ENCODE measurements at places on chromosomes 11 and 22.

DNA sequence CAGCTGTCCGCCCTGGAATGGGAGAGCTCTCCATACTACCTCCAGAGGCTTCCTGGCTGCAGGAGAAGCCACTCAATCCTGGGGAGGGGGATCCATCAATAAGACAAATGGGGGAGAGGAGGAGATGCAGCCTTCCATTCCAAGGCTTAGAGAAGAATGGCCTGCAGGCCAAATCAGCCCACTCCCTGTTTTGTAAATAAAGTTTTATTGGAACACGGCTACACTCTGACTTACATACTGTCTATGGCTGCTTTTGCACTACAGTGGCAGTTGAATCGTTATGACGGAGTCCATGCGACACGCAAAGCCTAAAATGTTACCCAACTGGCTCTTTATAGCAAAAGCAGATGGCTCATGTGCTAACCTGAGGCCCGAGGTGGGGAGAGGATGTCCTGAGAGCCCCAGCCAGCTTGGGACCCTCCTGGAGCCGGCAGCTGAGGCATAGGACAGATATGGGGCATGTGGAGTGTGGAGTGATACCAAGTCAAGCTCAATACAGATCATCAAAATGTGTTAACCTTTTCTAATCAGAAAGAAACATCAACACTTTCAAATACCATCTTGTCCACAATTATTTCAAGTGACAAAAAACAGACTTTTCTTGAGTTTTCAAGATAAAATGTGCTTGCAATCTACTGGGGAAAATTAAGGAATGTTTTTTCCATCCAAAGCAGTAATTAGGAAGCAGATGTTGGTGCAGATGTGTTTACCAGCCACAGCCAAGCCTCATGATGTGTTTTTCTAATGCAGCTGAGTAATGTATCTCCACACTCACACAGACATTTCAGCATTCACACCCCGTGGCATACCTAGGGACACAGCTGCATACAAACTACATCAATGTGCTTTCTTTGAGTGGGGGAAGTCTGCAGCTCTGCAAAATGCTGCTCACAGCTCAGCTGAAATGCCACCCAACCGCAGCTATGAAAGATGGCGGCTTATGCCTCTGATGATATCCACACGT is 181.6 kb downstream of the SHANK2 start:
- no peak for DNase-seq

DNA sequence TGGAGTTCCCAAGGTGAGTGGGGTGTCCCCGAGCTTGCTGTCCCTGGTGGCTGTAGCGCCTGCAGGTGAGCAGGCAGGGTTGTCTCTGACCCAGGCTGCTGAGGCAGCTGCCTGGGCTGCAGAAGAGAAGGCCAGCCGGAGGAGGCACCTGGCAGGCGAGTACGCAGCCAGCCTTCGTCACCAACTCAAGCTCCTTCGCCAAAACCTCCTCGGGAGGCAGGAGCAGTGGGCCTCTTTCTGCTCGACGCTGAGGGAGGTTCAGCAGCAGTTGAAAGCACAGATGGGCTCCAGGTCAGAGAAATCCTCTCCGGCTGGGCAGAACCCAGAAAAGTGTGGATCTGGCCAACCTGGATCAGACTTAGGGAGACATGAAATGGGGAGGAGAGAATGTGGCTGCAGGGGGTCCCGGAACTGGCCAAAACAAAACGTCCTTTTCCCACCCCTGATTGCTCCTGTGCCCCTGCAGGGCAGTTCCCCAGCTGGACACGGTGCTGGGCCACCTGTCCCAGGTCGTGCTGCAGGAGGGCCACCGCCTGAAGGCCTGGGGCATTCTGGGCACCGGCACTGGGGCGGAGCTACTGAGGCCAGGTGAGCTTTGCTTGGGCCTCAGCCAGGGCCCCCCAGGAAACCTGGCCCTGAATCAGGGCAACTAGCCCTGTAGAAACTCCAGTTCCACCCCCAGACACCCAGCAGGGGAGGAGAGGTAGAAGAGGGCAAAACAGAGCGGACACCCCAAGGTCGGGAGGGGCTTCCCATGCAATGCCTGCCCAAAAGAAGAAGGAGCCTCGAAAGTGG is 56.7 kb downstream of the BTG4 start:
- DNase-seq, result no peak

GRCh38 chr22:44952863-44953746 is 56.7 kb downstream of the PHF21B start:
- DNase-seq, result no peak

DNA sequence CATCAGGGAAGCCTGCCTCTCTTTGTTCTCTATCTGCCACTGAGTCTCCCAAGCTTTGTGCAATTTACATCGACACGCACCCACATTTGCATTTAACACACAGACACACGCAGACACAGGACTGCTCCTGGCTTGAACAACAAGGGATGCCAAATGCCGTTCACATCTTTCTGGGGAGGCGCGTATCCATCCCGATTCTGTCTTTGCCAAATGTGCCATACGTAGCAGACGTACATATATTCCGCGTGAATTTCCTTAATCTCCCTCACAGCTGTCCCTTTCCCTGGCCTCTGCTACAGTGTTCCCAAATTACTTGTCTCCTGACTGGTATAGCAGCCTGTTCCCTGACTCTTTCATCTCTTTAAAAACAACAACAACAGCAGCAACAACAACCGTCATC is 409.5 kb downstream of the MIAT start:
- no peak for DNase-seq

- DNase-seq, result peak; percentile 70
Measured at GRCh38 chr22:25702040-25702439, 39.9 kb upstream of the MYO18B start.

- DNase-seq, result no peak
Measured at GRCh38 chr11:126790550-126791081, 210.0 kb downstream of the KIRREL3 start.

GRCh38 chr11:66360406-66361073 is 11.0 kb downstream of the SLC29A2 start:
- no peak for DNase-seq

DNA sequence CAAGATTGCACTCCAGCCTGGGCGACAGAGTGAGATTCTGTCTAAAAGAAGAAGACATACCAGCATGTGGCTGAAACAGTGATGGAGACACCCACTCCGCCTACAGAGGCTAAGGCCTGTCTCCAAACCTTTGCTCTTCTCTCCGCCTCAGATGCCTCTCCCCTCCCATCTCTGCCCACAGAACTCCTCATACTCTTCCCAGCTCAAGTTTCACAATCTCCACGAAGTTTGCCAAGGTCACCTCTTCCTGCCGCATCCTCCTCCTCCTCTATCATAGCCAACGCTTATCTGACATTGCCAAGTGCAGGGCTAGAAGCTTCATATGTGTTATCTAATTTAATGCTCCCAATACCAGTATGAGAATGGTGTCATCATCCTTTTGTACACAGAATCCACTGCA is 25.9 kb upstream of the FBLN1 start:
- no peak for DNase-seq

DNA sequence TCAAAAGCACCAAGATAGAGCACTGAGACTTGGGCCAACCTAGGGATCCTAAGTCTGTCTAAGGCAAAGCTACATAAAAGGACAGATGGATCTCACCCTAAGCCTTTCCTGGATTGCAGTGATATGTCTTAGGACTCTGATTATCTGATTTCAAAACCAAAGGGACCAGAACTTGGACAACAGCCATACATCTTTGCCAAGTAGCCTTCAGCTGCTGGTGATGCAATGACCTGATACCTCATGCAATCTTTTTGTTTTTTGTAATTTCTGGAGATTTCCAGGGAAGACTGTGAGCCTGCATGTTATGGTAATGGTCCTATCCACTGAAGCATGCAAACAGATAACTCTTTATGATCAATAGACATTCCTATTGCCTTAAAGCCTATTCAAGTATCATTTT is 230.4 kb upstream of the MTNR1B start:
- DNase-seq, result no peak

- no peak for DNase-seq
Measured at GRCh38 chr11:69867076-69868005, 48.1 kb upstream of the FGF3 start.

GRCh38 chr11:69073469-69073868 is 24.7 kb downstream of the TPCN2 start:
- peak; percentile 62 for DNase-seq

- no peak for DNase-seq
Measured at GRCh38 chr11:41177791-41178190, 281.7 kb downstream of the LRRC4C start.

- DNase-seq, result no peak
Measured at GRCh38 chr22:43776081-43776670, 35.9 kb downstream of the EFCAB6 start.

- peak; percentile 57 for DNase-seq
Measured at GRCh38 chr11:102807921-102808320, 10.0 kb upstream of the MMP1 start.

DNA sequence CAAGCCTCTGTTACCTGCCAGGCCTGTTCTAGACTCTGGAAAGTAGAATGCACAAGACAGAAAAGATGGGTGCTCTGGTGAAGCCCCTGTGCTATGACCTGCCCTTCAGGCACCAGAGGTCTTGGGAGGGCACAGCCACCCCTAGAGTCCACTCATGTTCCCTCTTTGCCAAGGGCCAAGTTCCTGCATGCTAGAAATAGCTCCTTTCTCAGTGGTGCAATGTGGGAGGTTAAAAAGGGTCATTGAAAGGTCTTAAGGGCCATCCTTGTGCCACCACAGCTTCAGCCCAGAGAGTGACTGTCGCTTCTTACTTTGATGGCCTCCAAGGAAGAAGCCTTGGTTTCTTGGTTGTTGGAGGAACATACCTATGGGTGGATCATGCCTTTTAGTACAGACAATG is 84.6 kb upstream of the PARVA start:
- DNase-seq, result no peak

DNA sequence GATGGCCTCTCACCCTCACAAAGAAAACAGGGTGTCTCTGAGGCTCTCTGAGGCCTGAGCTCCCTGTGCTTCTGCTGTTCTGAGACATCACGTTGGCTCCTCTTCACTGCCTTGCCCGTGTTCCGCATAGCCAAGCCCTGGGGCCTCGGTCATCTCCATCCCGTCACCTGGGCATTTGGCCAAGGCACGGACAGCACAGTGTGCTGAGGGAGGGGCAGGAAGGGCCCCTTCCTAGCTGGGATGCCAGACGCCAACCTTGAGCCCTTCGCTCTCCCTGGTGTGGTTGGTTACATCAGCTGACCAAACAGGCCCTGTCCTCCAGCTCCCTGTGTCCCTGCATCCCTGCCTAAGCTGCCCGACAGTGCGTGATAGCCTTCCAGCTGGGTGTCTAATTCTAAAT is 25.9 kb downstream of the MOV10L1 start:
- DNase-seq, result no peak

- no peak for DNase-seq
Measured at GRCh38 chr11:127507851-127508250, 507.3 kb upstream of the KIRREL3 start.

GRCh38 chr11:134358165-134358855 is 26.5 kb downstream of the GLB1L2 start:
- no peak for DNase-seq

GRCh38 chr11:93974759-93975158 is 46.4 kb upstream of the HEPHL1 start:
- peak; percentile 18 for DNase-seq

- DNase-seq, result no peak
Measured at GRCh38 chr11:91459840-91460239, 764.8 kb upstream of the FAT3 start.

- DNase-seq, result no peak
Measured at GRCh38 chr11:109378034-109378433, 44.0 kb upstream of the C11orf87 start.
